ENCODE measurements at places on chromosomes 1 and 21.

GRCh38 chr1:72432645-72433267, 150.4 kb upstream of the NEGR1 start:
- DNase-seq = no peak
- no peak overlapping the region for H3K27ac ChIP-seq
- no peaks in the 10 kb centered on the region for H3K36me3 ChIP-seq
- no peaks in the 10 kb centered on the region for H3K4me1 ChIP-seq

- H3K27me3 ChIP-seq = no peaks in the 10 kb centered on the region
- H3K4me1 ChIP-seq = no peaks in the 10 kb centered on the region
- H3K36me3 ChIP-seq = no peaks in the 10 kb centered on the region
- DNase-seq = no peak
- H3K4me3 ChIP-seq = no peak overlapping the region
- no peak overlapping the region for H3K27ac ChIP-seq
Observed at GRCh38 chr1:118404024-118404423, 219.0 kb upstream of the SPAG17 start.

- no peaks in the 10 kb centered on the region for H3K36me3 ChIP-seq
- H3K27ac ChIP-seq = no peak overlapping the region
- H3K4me3 ChIP-seq = no peak overlapping the region
- no peak for DNase-seq
Observed at GRCh38 chr1:179327196-179327595, 33.6 kb downstream of the SOAT1 start.

GRCh38 chr1:230366504-230366915, 59.6 kb downstream of the PGBD5 start:
- no peaks in the 10 kb centered on the region for H3K27me3 ChIP-seq
- H3K27ac ChIP-seq = no peak overlapping the region
- DNase-seq = no peak
- no peaks in the 10 kb centered on the region for H3K4me1 ChIP-seq

DNA sequence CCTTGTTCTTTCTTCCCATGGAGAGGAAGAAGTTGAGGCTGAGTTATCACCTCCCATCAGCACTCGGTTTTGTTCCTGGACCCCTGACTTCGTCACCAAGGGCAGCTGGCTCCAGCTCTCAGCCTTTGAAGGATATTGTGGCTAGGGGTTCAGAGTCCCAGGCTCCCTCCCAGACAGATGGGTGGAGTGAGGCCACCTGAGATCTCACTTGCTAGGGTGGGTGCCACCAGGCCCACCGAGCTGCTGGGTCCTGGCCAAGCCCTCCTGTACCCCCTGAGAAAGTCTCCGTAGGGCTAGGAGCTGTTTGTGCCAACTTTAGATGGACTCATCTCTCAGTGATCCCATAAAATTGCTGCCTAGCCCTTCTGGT, 6.9 kb downstream of the MX2 start:
- no peak for DNase-seq
- no peak overlapping the region for H3K4me3 ChIP-seq
- no peaks in the 10 kb centered on the region for H3K4me1 ChIP-seq
- no peaks in the 10 kb centered on the region for H3K27me3 ChIP-seq
- no peak overlapping the region for H3K27ac ChIP-seq

DNA sequence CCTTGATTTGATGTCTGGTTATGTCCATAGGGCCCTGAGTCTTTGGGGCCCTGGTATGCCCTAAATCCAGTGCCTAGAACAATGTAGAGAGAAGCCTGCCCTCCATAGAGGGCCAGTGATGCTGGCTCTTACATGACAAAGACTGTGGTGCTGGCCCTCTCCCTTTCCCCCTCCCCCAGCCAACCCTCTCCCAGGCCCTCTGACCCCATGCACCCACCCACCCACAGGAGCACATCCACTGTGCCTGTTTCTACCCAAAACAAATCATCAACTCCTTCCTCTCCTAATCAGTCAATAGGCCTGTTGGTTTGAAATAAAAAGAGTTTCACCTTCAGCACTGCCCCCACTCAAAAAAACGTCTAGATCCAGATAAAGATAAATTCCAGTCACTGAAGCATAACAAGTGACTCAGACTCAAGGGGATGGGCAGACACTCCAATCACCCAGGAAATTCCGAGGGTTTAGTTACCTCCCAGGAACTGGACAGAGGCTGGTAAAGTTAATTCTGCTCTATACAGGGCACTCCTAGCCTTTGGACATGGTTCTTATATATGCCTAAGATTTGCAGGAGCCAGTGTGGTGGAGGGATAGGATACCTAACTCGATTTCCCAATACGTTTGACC, 144.8 kb upstream of the VANGL1 start:
- DNase-seq = no peak
- H3K4me3 ChIP-seq = no peak overlapping the region
- H3K4me1 ChIP-seq = 0 out of 2 replicates have a peak, but pooled peaks cover 1% of the 10 kb centered on the region
- no peaks in the 10 kb centered on the region for H3K27me3 ChIP-seq
- H3K36me3 ChIP-seq = no peaks in the 10 kb centered on the region

GRCh38 chr1:24415334-24415909, at the start of gene NIPAL3:
TSS of gene NIPAL3 (plus strand) at chr1:24415802. CDS start at chr1:24419548, 3,746 bp downstream.
- peaks cover 3% of the 10 kb centered on the region for H3K36me3 ChIP-seq
- peak within 1 kb of the TSS; percentile 48 for H3K4me3 ChIP-seq
- no peak within 1 kb of the TSS for H3K27ac ChIP-seq
- H3K27me3 ChIP-seq = no peaks in the 10 kb centered on the region

GRCh38 chr1:169155675-169156074, 49.2 kb downstream of the ATP1B1 start:
- no peak overlapping the region for H3K27ac ChIP-seq
- H3K27me3 ChIP-seq = no peaks in the 10 kb centered on the region
- H3K4me3 ChIP-seq = no peak overlapping the region

DNA sequence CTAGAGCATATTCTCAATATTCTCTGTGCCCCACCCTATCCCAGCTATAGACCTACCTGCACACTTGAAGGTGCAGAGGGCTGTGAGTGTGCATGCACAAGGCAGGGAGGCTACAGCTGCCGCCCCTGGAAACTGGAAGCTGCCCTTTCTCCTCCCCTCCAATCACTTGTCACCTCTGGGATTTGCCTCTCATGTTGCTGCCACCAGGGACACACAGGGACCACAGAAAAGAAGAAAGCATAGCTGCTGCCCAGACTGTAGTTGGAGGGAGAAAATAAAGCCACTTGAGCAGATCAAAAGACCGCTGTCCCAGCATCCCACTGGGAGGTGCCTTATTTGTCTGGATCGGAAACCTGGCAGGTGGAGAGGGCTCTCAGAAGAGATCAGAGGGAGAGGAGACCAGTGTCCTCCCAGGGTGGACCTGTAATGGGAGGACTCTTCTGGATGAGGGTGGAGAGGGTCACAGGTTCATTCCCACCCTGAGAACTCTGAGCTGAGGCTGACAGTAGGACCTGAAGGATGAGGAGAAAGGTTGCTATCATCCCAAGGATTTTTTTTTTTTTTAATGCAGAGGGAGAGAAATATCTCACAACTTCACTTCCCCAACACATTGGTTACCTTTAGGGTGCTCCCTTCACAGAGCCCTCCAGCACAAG, 7.6 kb upstream of the INPP5B start:
- no peak overlapping the region for H3K4me3 ChIP-seq
- peaks cover 14% of the 10 kb centered on the region for H3K36me3 ChIP-seq
- H3K27me3 ChIP-seq = no peaks in the 10 kb centered on the region
- no peaks in the 10 kb centered on the region for H3K4me1 ChIP-seq

- DNase-seq = no peak
- no peak overlapping the region for H3K27ac ChIP-seq
Observed at GRCh38 chr1:184223216-184223615, 163.6 kb upstream of the C1orf21 start.

DNA sequence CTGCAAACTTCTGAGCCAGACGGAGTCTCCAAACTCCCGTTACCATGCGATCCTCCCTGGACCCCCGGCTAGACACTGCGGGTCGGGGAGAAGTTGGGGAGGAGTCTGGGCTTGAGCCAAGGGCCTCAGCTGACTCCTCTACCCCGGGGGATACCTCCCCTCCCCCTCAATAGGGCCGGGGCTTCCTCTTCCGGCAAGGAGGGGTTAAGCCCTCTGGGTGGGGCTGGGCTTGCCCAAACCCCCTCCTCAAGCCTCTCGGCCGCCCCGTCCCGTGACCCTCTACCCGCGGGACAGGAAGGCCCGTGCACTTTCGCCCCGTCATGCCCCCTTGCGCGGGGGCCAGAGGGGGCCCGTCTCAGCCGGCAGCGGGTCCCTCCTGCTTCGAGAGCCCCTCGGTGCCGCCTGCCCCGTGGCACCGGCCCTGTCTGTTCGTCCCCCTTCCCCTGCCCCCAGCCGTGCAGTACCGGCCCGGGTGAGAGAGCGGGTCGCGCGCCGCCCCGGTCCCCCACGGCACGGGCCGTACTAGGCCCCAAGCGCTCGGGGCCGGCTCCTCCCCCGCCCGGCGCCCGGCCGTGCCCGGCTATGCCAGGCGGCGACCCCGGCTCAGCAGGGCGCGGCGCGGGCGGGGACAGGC, 652 bp downstream of the ARL8A start:
- no peaks in the 10 kb centered on the region for H3K36me3 ChIP-seq
- no peak overlapping the region for H3K27ac ChIP-seq
- no peaks in the 10 kb centered on the region for H3K27me3 ChIP-seq
- H3K4me3 ChIP-seq = peak overlapping the region; percentile 76
- peaks cover 6% of the 10 kb centered on the region for H3K4me1 ChIP-seq
